ENCODE measurements at places on chromosomes 2 and 18. TPM values are rescaled to one million over a fixed set of nuclear protein-coding genes. Genes with fewer than 3 reads are reported as not detected.

GRCh38 chr2:3399829-3400228 lies 20.3 kb downstream of the TRAPPC12 start:
- H3K36me3 ChIP-seq = peaks cover 48% of the 10 kb centered on the region
- peaks cover 4% of the 10 kb centered on the region for H3K4me1 ChIP-seq
- H3K4me3 ChIP-seq = no peak overlapping the region
- no peaks in the 10 kb centered on the region for H3K27me3 ChIP-seq
- peak; percentile 79 for DNase-seq

GRCh38 chr2:233349005-233349998 lies 5.0 kb upstream of the DGKD start:
- peak overlapping the region; percentile 5 for H3K27ac ChIP-seq
- no peak for DNase-seq
- H3K36me3 ChIP-seq = no peaks in the 10 kb centered on the region
- no peak overlapping the region for H3K4me3 ChIP-seq
- H3K27me3 ChIP-seq = no peaks in the 10 kb centered on the region

DNA sequence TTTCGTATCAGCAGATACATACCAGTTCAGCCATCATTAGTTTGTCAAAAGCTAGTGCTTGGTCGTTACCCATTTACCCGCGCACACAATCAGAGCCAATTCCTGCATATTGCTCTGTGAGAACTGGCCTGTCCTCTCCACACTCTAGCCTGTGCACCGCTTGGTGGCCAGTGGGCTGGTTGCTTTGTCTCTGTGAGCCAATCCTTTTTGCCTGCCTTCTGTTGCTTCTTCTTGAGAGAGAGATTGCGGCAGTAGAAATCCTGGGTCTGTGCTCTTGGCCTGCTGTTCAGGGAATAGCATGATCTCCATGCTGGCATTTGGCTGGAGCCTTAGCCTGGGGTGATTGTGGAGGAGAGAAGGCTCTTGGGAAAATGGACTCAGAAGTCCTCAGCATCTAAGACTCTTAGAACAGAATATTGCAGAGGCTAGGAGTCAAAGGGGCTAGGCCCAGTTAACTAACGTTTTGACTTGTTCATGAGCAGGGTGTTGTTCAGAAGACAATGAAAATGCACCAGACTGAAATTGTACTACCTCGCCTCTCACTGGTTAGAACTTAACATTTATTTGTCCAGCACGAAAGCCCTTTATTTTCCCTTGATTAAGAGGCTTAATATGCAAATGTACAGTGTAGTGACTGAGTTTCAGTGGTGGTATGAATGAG lies 37.1 kb downstream of the MAP4K4 start:
- no peak overlapping the region for H3K4me3 ChIP-seq
- H3K27me3 ChIP-seq = no peaks in the 10 kb centered on the region
- no peak overlapping the region for H3K27ac ChIP-seq
- no peak for DNase-seq
- no peaks in the 10 kb centered on the region for H3K36me3 ChIP-seq

The IGFBP2 gene
- 45.7 TPM for total RNA-seq
